ENCODE measurements at places on chromosomes 7 and 10. TPM values are rescaled to one million over a fixed set of nuclear protein-coding genes. Genes with fewer than 3 reads are reported as not detected.

The MLXIPL gene
- 297 TPM for total RNA-seq

The DNAJC9 gene
- total RNA-seq = 5.3 TPM

The TCAF1 gene
- total RNA-seq = 30.9 TPM

The DYNC1I1 gene
- 13.2 TPM for total RNA-seq

The DENND2A gene
- 7.5 TPM for total RNA-seq

The UBTD1 gene
- total RNA-seq = 33.0 TPM

The SPDYE2 gene
- not detected for total RNA-seq

The OR2F2 gene
- total RNA-seq = not detected

The ASZ1 gene
- total RNA-seq = not detected

The PAX4 gene
- not detected for total RNA-seq

The WDFY4 gene
- 33.8 TPM for total RNA-seq

The ELFN1 gene
- total RNA-seq = 7.3 TPM

The SLC26A5 gene
- total RNA-seq = not detected

The TUBB8 gene
- total RNA-seq = not detected

The EN2 gene
- not detected for total RNA-seq

The ZCWPW1 gene
- total RNA-seq = not detected

The SHTN1 gene
- total RNA-seq = 3.0 TPM

The FXYD4 gene
- not detected for total RNA-seq

The AOAH gene
- total RNA-seq = 0.75 TPM

The LCOR gene
- 7.5 TPM for total RNA-seq

The CYP3A5 gene
- 0.43 TPM for total RNA-seq

The NAT16 gene
- not detected for total RNA-seq

The FAM25G gene
- total RNA-seq = not detected

The EPO gene
- not detected for total RNA-seq

The CFTR gene
- total RNA-seq = 0.21 TPM

All from ascending aorta (tissue), 2 donors.